ENCODE measurements at places on chromosomes 3 and 15.

DNA sequence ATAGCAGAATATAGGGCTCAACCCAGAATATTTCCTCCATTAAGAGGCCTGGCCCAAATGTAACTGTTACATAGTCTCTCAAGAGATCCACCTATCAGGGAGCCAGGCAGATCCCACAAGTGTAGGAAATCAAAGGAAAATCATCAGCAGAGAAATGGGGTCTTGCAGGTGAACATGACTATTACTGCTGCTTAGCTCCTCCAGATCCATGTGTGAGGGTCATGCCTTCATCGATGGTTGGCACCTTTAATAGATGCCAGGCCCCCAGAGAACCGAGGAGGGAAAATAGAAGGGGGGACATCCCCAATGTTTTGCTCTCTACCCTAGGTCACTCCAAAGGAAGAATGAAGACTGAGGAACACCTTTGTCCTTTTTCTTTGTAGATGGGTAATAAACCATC, 1029.9 kb upstream of the CADM2 start:
- DNase-seq = no peak

- no peak for DNase-seq
Measured at GRCh38 chr15:31010036-31010435, 18.6 kb upstream of the MTMR10 start.

GRCh38 chr15:66662522-66662921, 39.5 kb upstream of the SMAD6 start:
- DNase-seq = no peak

DNA sequence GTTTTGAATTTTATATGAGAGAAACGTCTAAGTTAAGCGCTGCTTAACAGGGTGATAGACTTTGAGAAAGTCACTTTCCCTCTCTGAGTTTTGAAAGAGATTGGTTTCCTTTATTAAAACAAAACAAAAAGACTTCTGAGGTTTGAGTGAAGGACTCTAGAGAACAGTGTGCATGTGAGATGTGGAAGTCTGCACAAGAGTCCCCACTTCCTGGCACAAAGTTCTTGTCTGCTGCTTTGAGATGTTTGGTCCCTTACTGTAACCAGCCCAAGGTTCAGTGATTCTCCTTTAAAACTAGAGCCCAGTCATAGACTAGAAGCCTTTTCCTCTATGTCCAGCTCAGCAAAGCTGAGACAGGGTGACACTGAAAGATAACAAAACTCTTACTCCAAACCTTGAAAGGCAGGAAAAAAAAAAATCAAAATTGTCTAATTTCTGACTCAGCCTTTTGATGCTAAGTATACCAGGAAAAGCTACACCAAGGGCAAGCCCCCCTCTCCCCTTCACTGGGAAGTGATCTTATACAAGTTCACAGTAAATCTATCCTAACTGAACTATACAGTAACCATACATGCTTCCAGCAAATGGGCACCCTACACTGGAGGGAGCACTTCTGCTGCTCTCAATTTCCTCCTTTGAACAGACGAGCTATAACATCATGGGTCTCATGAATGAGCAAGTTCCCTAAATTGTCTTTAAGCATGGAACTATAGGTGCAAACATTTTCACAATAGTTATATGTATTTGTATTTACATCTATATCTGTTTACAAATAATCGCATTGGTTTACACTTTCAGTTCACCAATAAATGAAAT, 2.3 kb downstream of the POPDC2 start:
- no peak for DNase-seq

- no peak for DNase-seq
Measured at GRCh38 chr15:24944954-24945353, 9.8 kb upstream of the SNRPN start.

DNA sequence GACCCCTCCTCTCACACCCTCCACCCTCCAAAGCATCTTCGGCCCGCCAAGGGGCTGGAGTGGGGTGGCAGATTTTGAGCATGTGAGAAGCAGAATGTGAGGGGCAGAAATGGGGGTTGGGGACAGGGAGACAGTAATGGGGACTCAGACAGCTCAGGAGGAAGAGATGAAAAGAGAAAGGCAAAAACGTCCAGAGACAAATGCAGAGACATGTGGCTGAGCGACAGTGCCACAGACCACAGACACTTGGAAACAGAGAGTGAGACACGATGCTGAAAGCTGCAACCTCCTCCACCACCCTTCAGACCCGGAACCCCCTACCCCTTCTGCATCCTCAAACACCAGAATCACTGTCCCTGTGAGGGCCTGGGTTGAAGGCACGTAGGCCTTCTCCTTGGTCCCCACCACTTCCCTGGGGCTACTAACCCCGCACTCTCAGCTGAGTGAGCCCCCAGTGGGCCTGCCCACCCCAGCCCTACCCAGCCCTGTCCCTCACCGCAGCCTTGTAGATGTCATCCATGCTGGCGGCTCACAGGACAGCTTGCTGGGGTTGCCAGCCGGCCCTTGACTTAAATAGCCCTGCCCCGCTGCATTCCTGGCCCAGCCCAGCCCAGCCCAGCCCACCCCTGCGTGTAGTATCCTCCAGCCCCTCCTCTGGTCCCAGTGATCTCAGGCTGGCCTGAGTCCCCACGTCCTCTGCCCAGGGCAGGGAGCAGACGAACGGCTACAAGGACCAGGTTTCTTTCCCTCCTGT, at the start of gene TNNC1:
Gene TNNC1, minus strand, starts transcription at position 546 of the 754 bp plus-strand sequence. Its CDS starts 26 bp downstream, at position 520.
- no peak for DNase-seq

GRCh38 chr3:106157411-106157810, 288.6 kb upstream of the CBLB start:
- no peak for DNase-seq

GRCh38 chr15:46660096-46660842, 1025.4 kb downstream of the SQOR start:
- DNase-seq = no peak

- no peak for DNase-seq
Measured at GRCh38 chr3:46462111-46462510, 2.6 kb downstream of the LTF start.

- DNase-seq = no peak
Measured at GRCh38 chr3:187669675-187670504, at the start of gene SST. Gene SST, minus strand, starts transcription at chr3:187670394. Its CDS starts 103 bp downstream, at chr3:187670291.

GRCh38 chr15:67076147-67076843, 10.9 kb downstream of the SMAD3 start:
- DNase-seq = no peak

- DNase-seq = peak; percentile 8
Measured at GRCh38 chr3:108380128-108380795, 83.9 kb downstream of the HHLA2 start.

- DNase-seq = no peak
Measured at GRCh38 chr3:183539811-183540210, 15.7 kb downstream of the KLHL6 start.

- peak; percentile 16 for DNase-seq
Measured at GRCh38 chr3:141557961-141558706, 71.3 kb downstream of the RASA2 start.

DNA sequence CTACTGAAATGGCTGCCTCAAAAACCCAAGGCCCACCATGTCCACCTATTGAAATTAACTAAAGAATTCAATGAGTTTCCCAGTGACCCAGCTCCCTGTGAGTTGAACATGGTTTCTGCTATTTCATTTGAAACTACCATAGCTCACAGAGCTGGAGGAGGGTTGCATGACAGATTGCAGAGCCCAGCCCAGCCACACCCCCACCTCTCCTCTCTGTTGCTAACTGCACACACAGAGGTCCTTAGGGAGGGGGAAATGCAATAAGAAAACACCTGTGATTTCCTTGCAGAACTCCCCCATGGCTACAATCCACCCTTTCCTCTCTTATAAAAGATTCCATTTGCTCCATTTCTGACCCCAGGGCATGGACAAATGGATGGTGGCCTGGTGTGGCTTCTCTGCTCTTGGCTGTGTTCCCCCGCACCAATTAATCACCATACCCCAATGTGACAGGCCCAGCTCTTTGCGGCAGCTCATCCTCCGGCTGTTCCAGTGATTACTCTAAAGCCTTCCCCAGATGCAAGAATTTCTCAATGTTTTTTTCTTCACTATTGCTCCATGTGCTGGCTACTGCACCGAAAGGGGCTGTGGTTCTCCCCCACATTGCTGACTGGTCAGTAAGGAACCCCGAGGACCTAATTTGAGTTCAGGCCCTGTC, 208.4 kb upstream of the KBTBD8 start:
- no peak for DNase-seq

- no peak for DNase-seq
Measured at GRCh38 chr3:15498431-15499214, 22.9 kb downstream of the COLQ start.

DNA sequence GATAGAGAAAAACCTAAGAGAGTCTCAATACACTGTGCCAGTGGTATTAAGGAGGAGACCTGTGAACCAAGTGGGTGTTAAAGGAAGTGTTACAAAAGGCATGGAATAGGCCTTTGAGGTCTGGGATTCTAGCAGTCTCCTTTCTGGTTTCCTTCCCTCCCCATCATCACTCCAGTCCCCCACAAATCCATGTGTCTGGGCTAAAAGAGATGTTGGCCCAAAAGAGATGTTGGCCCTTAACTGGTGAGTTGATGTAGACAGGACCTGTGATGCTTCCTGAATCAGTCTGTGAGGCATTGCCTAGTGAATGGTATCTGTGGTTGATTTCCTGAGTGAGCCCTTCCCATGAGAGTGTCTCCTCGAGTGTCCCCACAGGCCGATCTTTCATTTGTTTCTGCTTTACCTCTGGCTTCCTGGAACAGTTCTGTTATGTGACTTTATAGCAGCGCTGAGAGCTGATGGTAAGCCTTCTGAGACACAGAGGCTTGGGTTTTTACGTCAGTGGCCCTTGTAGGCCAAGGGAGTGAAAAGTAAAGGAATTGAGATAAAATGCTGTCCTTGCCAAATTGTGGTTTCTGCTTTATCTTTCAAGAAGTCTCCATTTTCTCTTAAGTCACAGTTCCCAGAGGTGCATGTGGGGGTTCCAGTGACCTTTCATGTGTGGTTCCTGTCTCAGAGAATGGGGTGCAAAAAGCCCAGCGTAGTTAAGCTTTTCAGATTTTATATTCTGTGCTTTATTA, 87.8 kb downstream of the KLHL25 start:
- no peak for DNase-seq

- DNase-seq = no peak
Measured at GRCh38 chr15:79066391-79067071, 24.0 kb downstream of the RASGRF1 start.

- no peak for DNase-seq
Measured at GRCh38 chr3:130948929-130949328, 55.0 kb downstream of the ATP2C1 start.

- no peak for DNase-seq
Measured at GRCh38 chr3:134294302-134295280, 43.9 kb upstream of the RYK start.

DNA sequence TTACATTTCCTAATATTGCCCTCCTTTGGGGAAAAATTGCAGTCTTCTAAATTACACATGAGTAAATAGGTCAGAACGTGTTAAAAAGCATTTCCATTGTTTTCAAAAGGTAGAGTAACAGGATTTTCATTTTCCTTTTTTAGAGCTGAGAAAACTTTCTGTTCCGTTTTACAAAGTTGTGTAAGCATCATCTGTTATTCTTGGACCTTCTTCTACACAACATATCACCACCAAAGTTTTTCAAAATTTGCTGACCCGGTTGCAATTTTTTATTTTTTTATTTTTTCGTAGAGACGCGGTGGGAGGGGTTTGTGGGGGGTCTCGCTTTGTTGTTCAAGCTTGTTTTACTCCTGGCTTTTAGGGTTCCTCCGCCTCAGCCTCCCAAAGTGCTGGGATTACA, 1.1 kb downstream of the CCDC39 start:
- DNase-seq = no peak

- DNase-seq = no peak
Measured at GRCh38 chr3:5494905-5495519, 307.5 kb downstream of the EDEM1 start.

DNA sequence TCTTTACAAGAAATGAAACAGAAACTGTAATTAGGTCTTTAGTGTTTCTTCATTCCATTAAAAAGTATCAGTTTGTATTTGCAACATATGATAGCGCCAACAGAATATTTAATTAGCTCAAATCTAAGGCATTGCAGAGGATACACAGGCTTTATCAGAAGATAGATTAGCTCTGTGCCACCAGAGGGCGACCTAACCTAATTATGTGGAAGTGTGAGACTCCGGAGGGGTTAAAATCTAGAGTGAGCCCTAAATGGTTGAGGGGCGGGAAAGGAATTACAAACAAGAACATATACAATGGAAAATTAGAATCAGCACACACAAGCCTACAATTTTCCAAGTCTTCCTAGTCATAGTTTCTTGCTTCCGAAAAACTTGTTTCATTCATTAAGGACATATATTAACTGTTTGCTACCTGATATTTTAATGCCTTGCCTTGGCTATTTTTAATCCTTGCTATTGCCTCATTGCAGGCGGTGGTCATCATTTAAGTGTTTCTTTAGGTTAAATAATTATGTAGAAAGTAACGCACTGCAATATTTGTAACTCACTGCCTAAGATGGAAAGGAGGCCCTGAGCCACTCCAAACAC, 18.0 kb upstream of the RYR3 start:
- peak; percentile 6 for DNase-seq

DNA sequence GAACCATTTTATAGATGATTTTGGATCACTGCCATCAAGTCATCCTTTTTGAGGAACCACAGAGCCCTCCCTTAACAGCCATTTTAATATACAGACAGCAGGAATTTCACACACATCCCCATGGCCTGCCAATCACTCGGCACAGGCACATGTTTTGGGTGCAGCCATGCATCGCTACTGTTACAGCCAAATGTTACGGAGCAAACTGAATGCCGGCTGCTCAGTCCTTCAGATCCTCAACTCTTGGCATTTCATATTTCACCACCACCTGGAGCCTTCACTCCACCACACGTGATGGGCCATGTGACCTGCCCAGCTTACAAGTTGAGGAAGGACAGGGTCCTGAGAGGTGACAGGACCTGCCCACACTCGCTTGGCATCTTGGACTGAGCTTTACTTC, 90.8 kb downstream of the OXNAD1 start:
- DNase-seq = no peak

DNA sequence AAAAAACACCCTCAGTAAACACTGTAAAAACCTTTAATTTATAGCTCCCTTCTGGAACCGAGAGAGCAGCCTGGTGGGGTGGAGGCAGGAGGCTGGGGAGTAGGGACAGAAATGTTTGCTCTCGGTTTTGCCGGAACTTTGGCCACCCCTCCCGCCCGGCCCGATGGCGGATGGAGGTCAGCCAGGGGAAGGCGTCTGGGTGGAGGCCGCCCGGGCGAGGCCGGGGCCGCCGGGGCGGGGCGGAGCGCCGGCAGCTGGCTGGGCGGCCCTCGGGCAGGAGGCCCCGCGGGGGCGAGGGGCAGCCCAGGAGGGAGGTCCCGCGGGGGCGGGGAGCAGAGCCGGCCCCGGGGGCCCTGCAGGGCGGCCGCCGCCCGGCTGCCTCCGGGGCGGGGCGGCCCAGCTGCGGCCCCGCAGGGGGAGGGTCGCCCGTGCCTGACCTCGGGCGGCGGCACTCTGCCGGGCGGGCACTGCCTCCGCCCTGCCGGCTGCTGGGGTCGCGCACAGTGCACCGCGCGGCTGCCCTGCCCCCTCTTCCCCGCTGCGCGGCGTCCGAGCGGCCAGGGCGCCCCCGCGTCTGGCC, 829 bp upstream of the SKIL start:
- DNase-seq = peak; percentile 82

- no peak for DNase-seq
Measured at GRCh38 chr3:37535526-37536432, 325.9 kb upstream of the CTDSPL start.

- DNase-seq = no peak
Measured at GRCh38 chr15:100708916-100709315, 106.5 kb downstream of the ASB7 start.
